ENCODE measurements at places on chromosomes 5 and 9.

GRCh38 chr9:29214154-29214689 lies 1640.9 kb upstream of the C9orf72 start:
- no peak for DNase-seq

DNA sequence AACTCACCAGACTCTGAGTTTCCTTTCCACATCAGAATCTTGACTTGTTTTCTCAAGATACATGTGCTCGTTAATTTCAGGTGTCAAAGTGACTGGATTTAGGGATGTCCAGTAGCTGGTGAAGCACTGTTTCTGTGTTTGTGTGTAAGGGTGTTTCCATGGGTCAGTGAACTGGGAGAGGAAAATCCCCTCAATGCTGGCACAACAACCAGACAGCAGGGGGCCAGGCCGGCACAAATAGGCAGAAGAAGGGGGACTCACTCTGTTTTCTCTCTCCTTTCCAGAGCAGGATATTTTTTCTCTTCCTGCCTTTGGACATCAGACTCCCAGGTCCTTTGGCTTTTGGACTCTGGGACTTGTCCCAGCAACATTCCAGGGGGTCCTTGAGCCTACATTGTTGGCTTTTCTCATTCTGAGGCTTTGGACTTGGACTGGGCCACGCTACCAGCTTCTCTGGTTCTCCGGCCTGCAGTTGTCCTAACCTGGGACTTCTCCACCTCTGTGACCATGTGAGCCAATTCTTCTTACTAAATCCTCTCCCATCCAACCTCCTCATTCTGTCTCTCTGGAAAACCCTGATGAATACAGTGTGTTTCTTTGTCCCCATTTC lies 144.0 kb downstream of the CAAP1 start:
- no peak for DNase-seq

GRCh38 chr5:178106556-178107239 lies 6.6 kb upstream of the N4BP3 start:
- no peak for DNase-seq

DNA sequence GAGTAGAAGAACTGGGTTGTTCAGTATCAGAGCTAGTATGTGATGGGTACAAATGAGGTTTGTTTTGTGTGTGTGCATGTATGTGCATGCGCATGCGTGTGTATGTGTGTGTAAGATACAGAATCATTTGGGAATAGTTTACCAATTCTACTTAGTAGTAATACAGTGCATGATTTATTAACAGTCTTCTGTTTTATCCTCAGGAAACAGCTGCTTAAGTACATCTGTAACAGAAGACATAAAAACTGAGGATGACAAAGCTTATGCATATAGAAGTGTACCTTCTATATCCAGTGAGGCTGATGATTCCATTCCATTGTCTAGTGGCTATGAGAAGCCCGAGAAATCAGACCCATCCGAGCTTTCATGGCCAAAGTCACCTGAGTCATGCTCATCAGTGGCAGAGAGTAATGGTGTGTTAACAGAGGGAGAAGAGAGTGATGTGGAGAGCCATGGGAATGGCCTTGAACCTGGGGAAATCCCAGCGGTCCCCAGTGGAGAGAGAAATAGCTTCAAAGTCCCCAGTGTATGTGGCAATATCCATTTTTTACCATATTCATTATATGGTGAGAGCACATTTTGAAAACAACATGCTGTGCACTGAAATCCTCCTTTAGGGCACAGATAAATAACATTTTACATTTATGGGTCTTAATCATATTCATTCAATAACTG lies 228.5 kb downstream of the KDM4C start:
- no peak for DNase-seq

All from posterior cingulate gyrus (tissue), 11 donors.